ENCODE measurements at places on chromosomes 3 and 15. TPM values are rescaled to one million over a fixed set of nuclear protein-coding genes. Genes with fewer than 3 reads are reported as not detected.

The TRIM59 gene
- 20.1 TPM for total RNA-seq

The CYP1A2 gene
- total RNA-seq, result not detected

The SLC15A2 gene
- under 0.01 TPM for total RNA-seq

The GHSR gene
- total RNA-seq, result not detected

The CHRNA7 gene
- 1.1 TPM for total RNA-seq

The TMEM212 gene
- not detected for total RNA-seq

The SERPINI2 gene
- total RNA-seq, result not detected

The CCDC71 gene
- 13.4 TPM for total RNA-seq

The LEKR1 gene
- 0.49 TPM for total RNA-seq

The TARS3 gene
- total RNA-seq, result 5.2 TPM

The NRROS gene
- total RNA-seq, result 4.4 TPM
